ENCODE measurements at places on chromosomes 16 and 17. TPM values are rescaled to one million over a fixed set of nuclear protein-coding genes. Genes with fewer than 3 reads are reported as not detected.

- no peak for DNase-seq
Observed at GRCh38 chr17:81130385-81131361, 34.6 kb upstream of the PVALEF start.

- no peak for DNase-seq
Observed at GRCh38 chr16:48963901-48964615, 317.6 kb downstream of the CBLN1 start.

- no peak for DNase-seq
Observed at GRCh38 chr16:78942625-78943245, 657.8 kb downstream of the MAF start.

GRCh38 chr16:88650749-88651275 is at the start of gene CYBA:
Gene CYBA, minus strand, starts transcription at chr16:88651053. Its CDS starts 40 bp downstream, at chr16:88651013.
- peak; percentile 90 for DNase-seq

GRCh38 chr17:66399441-66399840 is 97.0 kb downstream of the PRKCA start:
- no peak for DNase-seq

GRCh38 chr17:64131606-64132270 is 1.8 kb upstream of the ERN1 start:
- no peak for DNase-seq

GRCh38 chr17:33521784-33522183 is 228.7 kb upstream of the ASIC2 start:
- DNase-seq = peak; percentile 87

DNA sequence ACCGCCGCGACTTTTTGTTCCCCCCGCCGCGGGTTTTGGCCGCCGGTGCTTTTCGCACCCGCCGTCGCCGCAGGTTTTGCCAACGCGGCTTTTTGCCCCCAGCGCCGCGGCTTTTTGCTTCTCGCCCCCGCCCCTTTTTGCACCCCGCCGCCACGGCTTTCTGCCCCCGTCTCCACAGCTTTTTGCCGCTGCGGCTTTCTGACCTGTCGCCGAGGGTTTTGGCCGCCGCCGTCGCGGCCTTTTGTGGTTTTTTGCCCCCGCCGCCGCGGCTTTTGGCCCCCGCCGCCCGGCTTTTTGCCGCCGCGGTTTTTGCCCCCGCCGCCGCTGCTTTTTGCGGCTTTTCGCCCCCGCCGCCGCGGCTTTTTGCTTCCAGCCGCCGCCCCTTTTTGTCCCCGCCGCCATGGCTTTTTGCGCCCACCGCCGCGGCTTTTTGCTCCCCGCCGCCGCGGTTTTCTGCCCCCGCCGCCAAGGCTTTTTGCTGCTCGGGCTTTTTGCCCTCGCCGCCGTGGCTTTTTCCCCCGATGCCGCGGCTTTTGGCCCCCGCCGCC is 151.1 kb downstream of the KCNJ18 start:
- no peak for DNase-seq

GRCh38 chr16:57686577-57686976 is 8.0 kb upstream of the DRC7 start:
- no peak for DNase-seq

GRCh38 chr16:57000271-57001025 is 11.1 kb downstream of the NLRC5 start:
- no peak for DNase-seq

- DNase-seq = no peak
Observed at GRCh38 chr17:74779948-74780400, 3.8 kb upstream of the NAT9 start.

GRCh38 chr16:12228602-12229499 is 252.3 kb downstream of the SNX29 start:
- peak; percentile 53 for DNase-seq

DNA sequence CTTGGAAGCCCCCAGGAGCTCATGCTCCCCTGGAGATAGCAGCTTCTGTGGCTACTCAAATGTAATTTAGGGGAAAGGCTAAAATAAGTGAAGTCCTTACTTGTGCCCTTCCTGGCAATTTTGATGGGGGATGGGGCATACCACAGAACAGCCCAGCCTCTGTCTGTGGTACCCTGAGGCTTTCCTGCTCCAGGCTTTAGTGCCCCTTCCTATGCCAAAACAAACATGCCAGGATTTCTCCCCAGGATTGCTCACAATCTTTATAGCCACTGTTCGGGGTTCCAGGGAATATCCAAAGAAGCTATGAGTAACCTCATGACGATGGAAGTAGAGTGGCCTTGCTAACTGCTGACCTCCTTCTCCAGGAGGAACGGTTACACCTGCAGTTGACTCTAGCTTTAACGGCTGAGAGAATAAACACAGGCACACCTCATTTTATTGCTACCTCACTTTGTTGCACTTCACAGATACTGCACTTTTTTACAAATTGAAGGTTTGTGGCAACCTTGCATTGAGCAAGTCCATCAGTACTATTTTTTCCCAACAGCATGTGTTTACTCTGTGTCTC is 24.9 kb downstream of the CCL4 start:
- no peak for DNase-seq

DNA sequence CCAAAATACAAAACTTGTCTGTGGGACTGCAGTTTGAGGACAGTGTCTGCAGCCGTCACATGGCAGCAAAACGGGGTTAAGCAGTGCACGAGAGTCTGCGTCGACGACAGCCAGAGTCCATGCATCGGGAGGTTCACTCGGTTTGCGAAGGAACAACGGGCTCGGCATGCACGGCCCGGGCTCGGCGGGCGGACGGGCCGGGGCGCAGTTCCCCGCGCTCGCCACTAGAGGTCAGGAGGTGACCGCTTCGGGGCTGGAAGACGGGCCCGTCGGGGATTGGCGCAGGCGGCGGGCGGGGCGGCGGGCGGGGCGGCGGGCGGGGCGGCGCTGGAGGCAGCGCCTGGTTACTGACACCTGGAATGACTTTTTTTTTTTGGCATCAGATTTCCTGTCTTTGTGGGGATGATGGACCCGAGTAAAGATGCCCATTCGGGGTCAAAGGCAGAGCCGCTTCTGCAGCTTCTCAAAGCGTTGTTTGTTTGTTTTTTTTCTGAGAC is 6.5 kb downstream of the SCGB1C2 start:
- peak; percentile 34 for DNase-seq

DNA sequence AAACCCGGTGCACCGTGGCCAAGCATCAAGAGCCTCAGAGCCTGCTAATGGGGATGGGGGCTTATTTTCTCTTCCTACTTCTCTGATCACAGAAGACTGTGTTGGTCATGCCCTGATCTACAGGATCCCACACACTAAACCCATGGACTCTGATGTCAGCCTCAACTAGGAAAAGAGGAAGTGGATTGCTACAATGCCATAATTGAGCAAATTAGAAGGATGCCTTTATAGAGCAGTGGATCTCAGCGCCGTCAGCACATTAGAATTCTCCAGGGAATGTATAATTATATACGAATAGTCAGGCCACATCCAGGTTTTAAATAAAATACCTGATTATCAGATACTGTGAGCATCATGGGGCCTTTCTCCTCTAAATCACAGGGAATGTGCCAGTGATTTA is 64.8 kb downstream of the VAT1L start:
- DNase-seq = no peak

Gene TUBB3
- 275 TPM for total RNA-seq
